ENCODE measurements at places on chromosomes 5 and 9. TPM values are rescaled to one million over a fixed set of nuclear protein-coding genes. Genes with fewer than 3 reads are reported as not detected.

PRUNE2 gene
- polyA plus RNA-seq = 12.6 TPM

TPD52L3 gene
- polyA plus RNA-seq = not detected

TCOF1 gene
- 12.2 TPM for polyA plus RNA-seq

SPINK1 gene
- polyA plus RNA-seq = 234 TPM

PDLIM4 gene
- polyA plus RNA-seq = 31.6 TPM

FOXD4L6 gene
- polyA plus RNA-seq = not detected

- DNase-seq = no peak
Measured at GRCh38 chr5:154291917-154292316, 101.4 kb downstream of the GALNT10 start.

DNA sequence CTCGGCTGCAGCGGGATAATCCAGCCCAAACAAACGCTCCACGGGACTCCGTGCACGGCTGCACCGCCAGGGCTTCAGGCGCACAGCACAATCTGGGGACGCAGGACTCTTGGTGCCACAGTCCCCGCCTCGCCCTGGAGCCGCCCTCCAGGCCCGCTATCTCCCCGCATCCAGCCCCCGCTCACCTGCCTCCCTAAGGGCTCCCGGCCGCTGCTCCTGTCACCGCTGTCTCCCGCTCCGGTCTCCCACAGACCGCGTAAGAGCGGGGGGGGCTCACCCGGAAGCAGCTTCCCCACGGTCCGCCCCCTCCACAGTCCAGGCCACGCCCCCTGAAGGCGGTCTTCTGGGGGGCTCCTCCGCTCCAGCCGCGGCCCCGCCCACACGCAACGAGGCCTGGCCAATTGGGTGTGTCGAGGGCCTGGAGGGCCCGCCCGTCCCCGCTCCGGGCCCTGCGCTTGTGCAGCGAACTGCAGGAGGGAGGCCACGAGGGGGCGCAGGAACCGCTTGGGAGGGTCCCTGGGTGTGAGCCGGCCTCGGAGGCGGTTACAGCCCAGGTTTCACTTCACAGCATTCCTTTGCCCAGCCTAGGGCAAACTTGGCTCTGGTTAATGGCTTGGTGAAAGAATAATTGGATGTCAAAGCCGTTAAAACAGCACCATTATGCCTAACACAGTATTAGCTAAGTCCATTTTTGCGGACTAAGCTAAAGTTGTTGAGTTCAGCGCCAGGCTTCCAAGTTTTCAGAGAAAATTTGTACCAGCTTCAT lies at the start of gene ALAD:
TSS of gene ALAD (minus strand) at position 258 of the 766 bp plus-strand sequence. CDS start 7,725 bp downstream, outside the sequence.
- peak; percentile 100 for DNase-seq

- peak; percentile 8 for DNase-seq
Measured at GRCh38 chr9:112680731-112681402, 37.0 kb downstream of the INIP start.

GRCh38 chr9:123039617-123040219 lies 6.3 kb downstream of the GPR21 start:
- no peak for DNase-seq

DNA sequence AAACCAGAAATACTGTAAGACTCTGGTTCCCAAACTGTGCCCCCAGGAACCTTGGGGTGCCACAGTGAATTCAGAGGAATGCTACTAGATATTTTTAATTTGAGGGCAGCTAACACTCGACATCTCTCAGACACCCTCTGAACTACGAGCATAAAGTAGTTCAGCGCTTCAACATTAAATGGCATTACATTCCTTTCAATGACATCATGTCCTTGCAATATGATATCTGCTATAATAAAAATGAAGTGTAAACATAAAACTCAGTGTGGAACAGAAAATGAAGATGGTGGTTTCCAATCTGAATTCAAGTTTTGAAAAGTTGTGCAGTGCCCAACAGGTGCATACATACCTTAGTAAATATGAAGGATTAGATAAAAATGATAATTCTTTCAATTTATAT lies 116.1 kb downstream of the LPAR1 start:
- no peak for DNase-seq

DNA sequence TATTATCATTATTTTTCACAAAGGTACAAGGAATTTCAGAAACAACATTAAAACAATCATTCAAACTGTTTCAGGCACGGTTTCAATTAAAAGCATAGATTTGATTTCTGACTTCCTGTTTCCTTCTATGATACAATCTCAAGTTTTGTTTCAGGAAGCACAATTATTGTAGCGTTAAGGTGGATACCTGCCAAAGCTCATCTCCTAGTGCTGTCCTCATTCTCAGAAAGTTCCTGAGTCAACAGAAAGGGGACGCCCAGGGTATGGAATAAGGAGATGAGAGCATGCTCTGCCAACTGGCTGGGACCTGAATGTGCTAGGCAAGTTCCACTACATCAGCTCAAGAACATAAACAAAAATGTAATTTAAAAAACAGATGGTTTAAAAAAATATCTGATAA lies 2.0 kb upstream of the TRIM14 start:
- no peak for DNase-seq

DNA sequence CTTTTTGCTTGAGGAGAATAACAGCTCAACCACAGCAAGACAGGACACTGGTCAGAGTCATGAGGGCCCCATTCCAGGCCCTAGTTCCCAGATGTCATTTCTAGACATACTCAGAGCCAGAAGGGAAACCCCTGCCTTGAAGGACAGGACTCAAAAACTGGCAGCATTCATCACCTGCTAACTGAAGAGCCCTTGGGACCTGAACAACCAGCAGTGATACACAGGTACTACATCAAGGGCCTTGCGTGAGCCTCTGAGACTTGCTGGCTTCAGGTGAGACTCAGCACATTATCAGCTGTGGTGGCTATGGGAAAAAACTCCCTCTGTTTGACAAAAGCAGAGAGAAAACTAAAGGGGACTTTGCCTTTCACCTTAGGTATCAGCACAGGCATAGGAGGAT lies 22.6 kb downstream of the TMEM267 start:
- DNase-seq = no peak

- DNase-seq = no peak
Measured at GRCh38 chr9:534886-535285, 306.6 kb upstream of the DMRT1 start.

- no peak for DNase-seq
Measured at GRCh38 chr5:132458226-132458560, 32.4 kb downstream of the IRF1 start.

DNA sequence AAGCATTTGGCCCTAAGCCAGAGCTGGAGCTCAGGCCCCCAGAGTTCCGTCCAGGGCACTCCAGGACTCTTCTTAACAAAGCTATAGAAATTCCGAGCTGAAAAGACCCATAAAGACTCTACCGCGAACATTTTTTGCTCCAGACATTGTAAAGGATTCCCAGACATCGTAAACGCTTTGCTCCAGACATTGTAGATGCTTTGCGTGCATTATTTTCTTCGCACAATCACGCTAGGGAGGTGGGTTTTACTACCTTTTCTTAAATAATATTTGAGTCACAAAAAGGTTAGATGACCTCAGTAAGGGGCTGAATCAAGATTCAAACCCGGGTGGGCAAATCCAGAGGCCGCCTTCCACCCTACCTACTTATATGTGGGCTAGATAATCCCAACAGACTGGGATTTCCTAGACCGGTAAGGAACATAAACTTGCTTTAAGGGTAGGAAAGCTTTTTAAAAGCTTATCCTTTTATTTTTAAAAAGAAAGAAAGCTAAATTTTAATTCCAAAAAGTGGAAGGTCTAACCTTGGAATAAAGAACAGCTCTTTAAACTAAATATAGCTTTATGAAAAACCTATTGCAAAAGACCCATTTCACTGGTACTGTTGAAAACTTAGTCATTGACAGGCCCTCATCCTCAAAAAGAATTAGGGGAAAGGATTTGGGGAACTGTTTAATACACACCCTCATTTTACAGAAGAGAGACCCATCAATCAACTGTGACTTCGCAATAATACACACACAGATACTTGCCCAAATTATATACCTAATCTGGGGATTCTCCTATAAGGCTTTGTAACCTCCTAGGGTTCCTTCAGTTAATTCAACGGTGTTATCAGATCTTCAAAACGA lies 822 bp upstream of the TNIP1 start:
- DNase-seq = no peak

- DNase-seq = no peak
Measured at GRCh38 chr5:58887721-58888409, 305.0 kb downstream of the RAB3C start.

- DNase-seq = no peak
Measured at GRCh38 chr9:125603478-125604021, 103.5 kb downstream of the MAPKAP1 start.

DNA sequence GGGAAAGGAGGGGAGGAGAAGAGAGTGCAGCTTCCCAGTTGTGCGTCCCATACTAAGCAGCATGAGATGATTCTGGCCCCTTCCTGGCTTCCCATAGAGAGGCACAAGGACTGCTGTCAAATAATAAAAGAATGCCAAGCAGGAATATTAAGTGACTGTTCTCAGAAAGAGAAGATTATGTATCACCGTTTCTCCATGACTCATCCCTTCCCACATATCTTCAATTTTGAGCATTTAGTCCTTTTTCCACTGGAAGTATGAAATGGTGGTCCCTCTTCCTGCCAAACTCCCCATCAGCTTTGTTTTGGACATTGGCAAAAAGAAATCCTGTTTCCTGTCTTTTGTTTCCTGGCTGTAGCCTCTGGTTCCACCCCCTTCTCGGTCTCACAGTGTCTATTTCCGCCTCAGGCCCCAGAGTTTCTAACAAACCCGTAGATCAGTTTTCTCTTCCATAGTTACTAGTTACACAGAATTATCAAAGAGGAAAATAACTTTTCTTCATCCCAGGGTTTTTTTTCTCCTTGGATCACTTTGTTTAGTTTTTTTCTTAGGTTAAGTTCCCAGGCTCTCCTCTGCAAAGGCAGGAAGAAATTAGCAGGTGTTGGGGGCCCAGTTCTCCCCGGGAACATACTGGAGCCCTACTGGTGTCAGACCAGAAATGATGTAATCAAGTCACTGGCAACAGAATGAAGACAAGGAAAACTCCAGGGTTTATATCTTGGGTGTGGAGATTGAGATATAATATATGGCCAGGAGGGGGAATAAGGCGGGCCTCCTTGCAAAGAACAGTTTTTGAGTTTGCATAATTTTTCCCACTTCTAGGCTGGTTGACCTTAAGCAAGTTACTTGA lies 26.4 kb upstream of the ARHGAP26 start:
- DNase-seq = no peak

- no peak for DNase-seq
Measured at GRCh38 chr5:142453932-142454331, 129.1 kb upstream of the SPRY4 start.

DNA sequence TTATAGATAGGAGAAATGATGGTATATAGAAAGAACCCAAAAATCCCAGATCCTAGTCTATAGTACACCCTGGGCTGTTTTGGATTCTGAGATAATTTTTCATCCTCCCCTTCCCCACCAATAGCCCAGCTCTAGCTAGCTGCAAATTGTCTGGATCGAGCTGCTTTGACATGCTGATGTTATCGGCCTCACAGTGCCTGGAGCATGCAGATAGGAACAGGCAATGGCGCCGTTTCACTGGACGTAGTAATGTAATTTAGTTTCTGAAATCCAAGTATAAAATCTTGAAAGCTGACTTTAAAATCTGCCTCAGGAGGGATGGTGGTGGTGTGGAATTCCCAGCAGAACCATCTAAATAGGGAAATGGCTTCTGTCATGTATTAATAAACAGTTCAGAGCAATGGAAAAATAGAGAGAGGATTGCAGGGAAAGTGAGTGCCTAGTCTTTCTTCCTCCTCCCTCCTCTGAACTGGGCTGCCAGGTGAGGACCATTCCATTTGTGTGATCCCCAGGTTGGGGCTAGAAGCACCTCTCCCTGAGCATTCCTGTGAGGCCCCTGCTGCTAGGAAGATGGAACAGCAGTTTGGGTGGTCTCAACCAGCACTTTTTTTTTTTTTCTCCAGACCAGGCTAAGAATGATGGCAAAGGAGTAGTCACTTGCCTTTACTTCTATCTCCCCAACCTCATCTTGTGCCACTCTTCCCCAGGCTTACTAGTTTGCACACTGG lies 31.9 kb downstream of the FAM219A start:
- DNase-seq = no peak

DNA sequence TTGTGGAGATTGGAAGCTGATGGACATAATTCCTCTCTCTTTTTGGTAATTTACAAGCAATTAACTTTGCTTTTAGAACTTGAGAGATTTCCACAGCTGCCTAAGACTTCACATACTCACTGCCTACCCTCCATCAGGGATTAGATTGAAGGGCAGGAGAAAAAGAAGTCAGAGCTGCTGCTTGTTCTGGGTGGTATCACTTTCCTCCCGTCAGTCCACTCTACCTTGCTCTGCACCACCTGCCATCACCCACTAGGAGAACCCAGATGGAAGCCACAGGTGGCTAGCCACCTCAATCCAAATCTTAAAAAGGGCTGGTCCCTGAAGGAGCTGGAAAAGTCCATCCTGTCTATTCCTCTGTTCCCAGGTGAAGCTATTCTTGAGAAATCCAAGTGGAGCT lies 10.5 kb downstream of the IRF1 start:
- no peak for DNase-seq

DNA sequence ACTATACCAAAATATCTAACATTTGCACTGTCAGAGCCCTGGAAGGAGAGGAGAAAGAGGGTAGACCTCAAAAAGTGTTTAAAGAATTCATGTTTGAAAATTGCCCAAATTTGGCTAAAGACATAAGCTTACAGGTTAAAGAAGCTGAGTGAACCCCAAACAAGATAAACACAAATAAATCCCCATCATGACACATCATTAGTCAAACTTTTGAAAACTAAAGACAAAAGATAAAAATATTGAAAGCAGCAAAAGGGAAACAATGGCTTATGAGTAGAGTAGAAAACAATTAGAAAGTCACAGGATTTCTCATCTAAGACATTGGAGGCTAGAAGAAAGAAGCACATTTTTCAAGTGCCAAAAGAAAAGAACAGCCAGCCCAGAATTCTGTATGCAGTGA lies 6.1 kb upstream of the UBLCP1 start:
- no peak for DNase-seq

DNA sequence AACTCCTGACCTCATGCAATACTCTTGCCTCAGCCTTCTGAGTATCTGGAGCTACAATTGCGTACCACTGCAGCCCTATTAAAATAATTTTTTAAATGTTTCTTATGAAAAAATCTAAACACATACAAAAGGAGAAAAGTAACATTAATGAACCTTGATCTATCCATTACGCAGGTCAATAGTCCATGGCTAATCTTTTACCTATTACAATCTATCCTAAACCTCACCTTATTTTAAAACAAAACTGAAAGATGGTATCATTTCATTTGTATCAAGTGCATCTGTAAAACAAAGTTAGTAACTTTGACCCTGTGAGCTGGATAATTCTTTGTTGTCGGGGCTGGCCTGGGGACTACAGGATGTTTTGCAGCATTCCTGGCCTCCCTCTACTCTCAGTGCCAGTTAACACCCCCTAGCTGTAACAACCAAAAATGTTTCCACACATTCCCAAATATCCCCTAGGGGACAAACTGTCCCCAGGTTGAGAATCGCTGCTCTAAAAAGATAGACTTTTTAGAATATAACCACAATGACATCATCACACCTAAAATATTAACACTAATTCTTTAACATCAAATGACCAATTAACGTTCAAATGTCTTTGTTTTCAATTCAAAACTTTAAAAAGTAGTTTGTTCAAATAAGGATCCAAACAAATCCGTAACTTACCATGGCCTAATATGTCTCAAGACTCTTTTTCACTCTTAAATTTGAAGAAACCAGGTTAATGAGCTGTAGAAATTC lies 54.8 kb downstream of the RNF38 start:
- no peak for DNase-seq
